ENCODE measurements at places on chromosomes 11 and 22.

GRCh38 chr11:31957674-31958073, 133.2 kb upstream of the RCN1 start:
- no peak for DNase-seq

GRCh38 chr22:41621911-41622179, 750 bp downstream of the XRCC6 start:
- no peak for DNase-seq

DNA sequence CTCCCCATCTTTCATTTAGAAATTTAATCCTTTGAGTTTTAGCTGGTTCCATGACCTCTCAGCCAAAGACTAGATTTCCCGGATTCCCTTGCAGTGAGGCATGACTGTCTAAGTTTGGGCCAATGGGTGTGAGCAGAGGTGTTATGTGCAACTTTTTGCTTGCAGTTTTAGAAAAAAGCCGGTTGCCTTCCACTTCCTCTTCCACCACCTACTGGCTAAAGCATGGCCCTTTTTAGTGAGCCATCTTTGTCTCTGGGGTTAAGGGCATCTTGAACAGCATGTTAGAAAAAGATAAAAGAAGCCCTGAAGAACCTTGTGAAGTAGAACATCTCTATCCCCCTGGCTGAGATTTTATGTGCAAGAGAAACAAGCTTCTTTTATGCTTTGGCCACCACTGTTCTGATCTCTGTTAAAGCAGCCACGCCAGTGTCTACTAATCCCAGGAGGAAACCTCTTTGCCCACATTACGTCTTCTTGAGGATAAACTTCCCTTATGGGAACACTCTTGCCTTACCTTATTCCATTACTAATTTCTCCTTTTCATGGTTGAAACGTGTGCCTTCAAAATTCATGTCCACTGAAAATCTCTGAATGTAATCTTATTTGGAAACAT, 279.9 kb downstream of the TENM4 start:
- no peak for DNase-seq

GRCh38 chr11:8871962-8872361, 39.0 kb upstream of the AKIP1 start:
- no peak for DNase-seq

All from activated CD4-positive, alpha-beta T cell treated with anti-CD3 and anti-CD28 coated beads, Interleukin-2, amount 10 ng/mL, durations not matched to agents 7 days and 5 days (primary cell).